ENCODE measurements at places on chromosomes 16 and 17.

- peak; percentile 91 for DNase-seq
These were observed at the start of gene ZNF747 for GRCh38 chr16:30534368-30535105. TSS of gene ZNF747 (minus strand) at chr16:30534858. CDS start at chr16:30534679, 179 bp downstream.

DNA sequence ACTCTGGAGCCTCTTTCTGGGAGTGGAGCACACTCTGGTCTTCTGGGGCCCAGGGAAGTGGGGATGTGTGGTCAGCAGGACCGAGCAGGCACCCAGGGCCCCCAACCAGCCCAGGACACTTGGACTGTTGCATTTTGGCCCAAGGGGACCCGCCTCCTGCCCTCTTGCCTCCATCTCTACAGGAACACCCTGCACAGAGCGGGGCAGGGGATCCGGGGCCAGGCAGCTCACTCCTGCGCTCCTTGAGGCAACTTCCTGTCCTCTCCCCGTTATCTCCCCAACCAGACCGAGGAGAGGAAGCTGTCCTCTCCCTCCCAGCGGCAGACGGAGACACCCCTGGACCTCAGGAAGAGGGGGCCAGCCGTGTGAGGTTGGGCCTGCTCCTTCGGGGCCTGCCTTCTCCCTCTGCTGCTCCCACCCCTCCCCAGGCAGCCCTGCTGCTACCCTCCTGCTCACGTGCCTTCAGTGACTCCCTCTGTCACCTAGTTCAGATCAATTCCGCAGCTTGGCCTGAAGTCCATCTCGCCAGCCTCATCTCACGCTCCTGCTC lies 10.0 kb upstream of the ATP2A3 start:
- DNase-seq, result no peak

DNA sequence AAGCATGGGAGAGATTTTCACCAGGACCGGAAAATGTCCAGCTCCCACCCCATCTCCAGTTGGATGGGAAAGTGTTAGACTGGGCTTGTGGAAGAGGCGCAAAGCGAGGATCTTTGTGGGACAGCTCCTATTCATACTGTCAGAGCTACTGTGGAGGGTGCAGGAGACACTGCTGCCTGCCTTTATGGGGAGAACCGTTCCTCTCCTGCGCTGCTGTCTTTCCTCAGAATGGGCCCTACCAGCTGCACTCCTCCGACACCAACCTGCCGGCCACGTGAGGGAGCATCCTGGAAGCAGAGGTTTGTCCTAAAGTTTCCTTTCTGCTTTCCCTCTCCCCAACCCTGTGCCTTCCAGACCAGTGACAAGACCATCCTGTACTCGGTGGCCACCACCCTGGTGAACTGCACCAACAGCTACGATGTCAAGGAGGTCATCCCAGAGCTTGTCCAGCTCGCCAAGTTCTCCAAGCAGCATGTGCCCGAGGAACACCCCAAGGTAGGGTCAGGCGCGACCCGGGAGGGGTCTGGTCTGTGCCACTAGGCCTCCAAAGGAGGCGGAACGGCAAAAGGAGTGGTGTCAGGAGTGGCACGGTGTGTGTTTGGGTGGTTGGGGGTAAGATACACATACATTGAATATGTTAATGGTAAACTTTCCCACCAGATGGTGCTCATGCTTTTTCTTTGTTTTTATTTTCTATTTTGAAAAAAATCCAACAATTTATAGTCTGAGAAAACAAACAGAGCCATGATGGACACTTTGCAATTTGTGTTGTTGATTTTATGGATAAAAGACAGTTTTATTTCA lies 23.0 kb downstream of the SLC35G3 start:
- DNase-seq, result peak; percentile 26

DNA sequence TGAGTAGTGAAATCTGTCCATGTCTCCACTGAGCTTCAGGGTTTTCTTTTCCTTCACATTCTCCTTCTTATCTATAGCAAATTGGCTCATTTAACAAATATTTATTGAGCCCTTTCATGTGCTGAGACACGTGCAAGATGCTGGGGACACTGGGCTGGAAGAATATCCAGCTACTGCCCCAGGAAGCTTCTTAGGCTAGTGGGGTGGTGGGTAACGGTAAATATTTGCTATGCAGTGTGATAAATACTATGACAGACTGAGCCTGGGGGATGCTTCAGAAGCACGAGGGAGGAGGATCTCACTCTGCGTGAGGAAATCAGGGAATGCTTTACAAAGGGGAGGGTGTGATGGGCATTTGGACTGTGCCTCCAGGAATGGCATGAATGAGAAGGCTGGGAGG lies 524.1 kb downstream of the GRIN2A start:
- no peak for DNase-seq

GRCh38 chr16:74275031-74275636 lies 21.5 kb upstream of the PSMD7 start:
- DNase-seq, result no peak

DNA sequence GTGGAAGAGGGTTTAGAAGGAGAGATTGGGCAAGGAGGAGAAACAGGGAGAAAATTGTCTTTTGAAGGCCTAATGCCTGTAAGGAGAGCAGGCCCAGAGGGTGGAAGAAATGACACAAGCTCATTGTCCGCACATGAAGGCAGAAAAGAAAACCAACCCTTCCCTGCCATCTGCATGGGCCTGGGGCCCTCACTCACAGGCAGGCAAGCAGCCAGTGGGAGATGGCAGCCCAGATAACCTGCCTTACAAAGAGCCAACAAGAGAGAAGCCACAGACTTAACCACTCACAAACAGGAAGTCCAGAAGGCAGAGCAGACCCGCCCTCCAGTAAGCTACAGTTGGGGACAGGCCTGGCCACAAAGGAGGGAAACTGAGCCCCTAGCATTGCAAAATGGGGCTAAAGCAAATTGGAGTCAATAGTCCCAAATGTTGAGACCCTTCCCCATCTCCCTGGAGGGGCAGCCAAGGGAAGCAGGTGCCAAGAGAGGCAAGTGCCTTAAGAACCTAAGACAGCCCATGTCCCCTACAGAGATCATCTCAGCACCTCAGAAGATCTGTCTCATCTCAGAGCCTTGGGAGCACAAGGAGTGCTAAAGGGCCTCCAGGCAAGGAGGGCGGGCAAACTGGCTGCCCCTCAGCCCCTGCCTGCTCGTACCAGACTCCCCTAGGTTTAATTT lies 7.3 kb upstream of the TSPOAP1 start:
- peak; percentile 77 for DNase-seq

DNA sequence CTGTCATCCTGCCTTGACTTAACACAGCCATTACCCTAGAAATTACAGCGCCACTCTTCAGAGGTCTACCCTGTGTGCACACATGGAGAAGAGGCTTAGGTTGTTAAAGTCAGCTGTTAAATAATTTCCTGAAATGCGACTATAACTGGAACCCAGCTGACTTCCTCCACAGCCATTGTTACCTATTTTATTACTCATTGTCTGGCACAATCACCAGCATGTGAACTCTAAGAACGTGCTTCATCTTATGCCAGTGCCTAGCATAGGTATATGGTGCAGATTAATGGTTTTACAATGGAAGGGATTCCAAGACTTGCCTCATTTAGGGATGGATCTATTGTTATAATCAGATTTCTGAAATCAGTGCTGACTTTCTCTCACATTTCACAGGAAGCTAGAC lies 11.9 kb downstream of the RDM1 start:
- no peak for DNase-seq

- DNase-seq, result peak; percentile 44
These were observed 54.4 kb upstream of the PABPN1L start for GRCh38 chr16:88920618-88921590.

GRCh38 chr17:10748531-10749181 lies 18.8 kb upstream of the TMEM220 start:
- no peak for DNase-seq

GRCh38 chr17:75173526-75173925 lies 9.2 kb downstream of the SUMO2 start:
- no peak for DNase-seq

GRCh38 chr17:43784628-43785101 lies 4.4 kb downstream of the CFAP97D1 start:
- no peak for DNase-seq

DNA sequence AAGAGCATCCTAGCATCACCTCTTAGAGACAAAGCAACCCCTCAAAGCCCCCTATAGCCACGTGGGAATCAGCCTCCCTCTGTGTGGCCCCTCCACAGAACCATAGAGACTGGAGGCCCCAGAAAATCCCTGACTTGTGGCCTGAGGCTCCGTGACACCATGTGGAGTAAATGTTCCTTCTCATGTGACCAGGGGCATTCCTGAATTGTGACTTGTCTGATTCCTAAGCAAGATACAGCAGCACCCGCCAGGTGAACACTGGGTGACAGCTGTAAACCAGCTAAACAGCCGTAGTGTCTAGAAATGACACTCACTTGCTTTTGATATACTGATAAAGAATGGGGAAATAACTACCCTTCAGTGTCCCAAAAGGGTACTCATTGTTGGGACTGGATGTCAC lies 79.0 kb downstream of the DYNLRB2 start:
- DNase-seq, result no peak

GRCh38 chr17:2351269-2351668 lies 14.0 kb downstream of the SGSM2 start:
- no peak for DNase-seq

GRCh38 chr16:66493490-66494401 lies 56.2 kb downstream of the TK2 start:
- DNase-seq, result no peak

DNA sequence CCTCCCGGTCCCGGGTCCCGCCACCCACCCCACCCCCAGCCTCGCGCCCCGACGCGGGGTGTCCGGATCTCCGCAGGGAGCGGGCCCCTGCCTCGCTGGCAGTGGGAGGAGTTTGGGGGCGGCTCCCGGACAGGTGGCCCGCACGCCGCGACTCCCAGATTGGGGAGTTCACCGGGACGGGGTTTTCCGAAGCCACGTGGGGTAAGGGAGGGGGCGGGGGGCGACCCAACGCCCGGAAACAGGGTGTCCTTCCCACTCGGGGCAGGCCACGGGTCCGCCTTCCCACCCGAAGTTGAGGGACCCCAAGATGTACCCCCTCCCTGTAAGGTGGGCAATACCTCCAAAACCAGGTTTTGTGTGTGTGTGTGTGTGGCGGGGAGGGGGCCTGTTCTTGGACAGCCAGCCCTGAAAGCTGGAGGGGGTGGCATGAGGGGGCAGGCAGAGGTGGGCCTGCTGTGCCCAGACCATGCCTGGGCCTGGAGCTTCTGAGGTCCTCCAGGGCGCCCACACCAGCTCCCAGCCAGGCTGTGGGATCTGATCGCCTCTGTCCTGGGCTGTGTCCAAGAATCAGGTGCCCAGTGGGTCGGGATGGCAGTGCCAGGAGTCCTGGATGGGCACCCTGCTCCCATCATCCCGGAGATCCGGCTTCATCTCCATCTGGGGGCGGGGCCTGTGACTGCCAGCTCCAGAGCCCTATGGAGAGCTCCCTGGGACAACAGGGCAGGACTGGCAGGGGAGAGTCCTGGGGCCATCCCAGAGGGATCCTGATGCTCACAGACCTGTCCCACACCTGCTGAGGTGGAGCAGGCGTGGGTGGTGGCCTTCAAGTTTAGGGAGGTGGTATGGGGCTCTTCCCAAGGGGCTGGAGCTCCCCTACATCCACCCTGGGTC lies 767 bp downstream of the SYNGR2 start:
- peak; percentile 74 for DNase-seq

DNA sequence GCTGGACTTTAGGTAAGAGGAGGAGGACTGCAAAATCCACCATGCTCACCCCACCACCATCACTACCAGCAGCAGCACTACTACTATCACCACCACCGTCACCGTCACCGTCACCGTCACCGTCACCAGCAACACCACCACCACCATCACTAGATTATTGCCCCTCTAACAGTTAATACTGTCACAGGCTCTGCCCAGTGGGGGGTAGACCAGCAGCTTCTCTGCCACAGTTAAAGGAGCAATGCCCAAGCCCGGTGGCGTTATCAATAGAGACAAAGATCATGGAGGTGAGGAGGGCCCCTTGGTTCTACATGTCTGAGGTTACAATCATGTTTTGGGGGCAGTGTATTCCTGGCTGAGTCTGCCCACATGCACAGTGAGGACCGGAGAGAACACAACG lies 184.4 kb upstream of the DYNLRB2 start:
- no peak for DNase-seq

- DNase-seq, result no peak
These were observed 616.0 kb upstream of the CDH11 start for GRCh38 chr16:65737831-65738230.

GRCh38 chr16:78040396-78040795 lies 18.0 kb downstream of the CLEC3A start:
- no peak for DNase-seq

- no peak for DNase-seq
These were observed 39.8 kb downstream of the RMI2 start for GRCh38 chr16:11384956-11385586.

GRCh38 chr17:29885031-29885640 lies 44.9 kb downstream of the SSH2 start:
- no peak for DNase-seq

- DNase-seq, result no peak
These were observed 16.8 kb downstream of the MARCHF10 start for GRCh38 chr17:62791235-62791734.

- DNase-seq, result no peak
These were observed 1.4 kb downstream of the RHBDL1 start for GRCh38 chr16:676913-677312.

GRCh38 chr16:85126705-85127378 lies 14.6 kb upstream of the CIBAR2 start:
- no peak for DNase-seq

DNA sequence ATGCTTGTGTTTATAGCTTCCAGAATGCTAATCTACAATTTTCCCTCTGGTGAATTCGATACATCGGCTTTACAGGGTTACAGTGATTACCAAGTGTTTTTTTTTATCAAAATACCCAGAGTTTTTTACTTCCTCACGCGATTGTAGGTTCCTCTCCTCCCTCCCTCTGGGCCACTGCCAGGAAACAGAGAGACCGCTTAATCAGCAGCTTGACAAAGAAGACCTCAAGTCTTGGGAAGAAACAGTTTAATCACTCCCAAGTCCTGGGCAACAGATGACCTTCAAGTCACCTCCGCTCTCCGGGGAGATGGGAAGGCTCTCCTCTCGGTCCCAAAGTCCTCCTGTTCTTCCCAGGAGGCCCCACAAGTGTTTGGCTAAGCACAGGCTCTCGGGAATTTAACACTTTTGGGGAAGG lies 23.5 kb downstream of the SMTNL2 start:
- DNase-seq, result no peak

- no peak for DNase-seq
These were observed 11.9 kb upstream of the TEDC2 start for GRCh38 chr16:2447920-2448583.

GRCh38 chr17:2564877-2565276 lies 28.6 kb upstream of the PAFAH1B1 start:
- no peak for DNase-seq

Measured in CD4-positive, alpha-beta T cell treated with Interleukin-4 for 1 hour (primary cell).